NCI-H2107 (cell line): ENCODE measurements at places on chromosomes 2 and 18.

DNA sequence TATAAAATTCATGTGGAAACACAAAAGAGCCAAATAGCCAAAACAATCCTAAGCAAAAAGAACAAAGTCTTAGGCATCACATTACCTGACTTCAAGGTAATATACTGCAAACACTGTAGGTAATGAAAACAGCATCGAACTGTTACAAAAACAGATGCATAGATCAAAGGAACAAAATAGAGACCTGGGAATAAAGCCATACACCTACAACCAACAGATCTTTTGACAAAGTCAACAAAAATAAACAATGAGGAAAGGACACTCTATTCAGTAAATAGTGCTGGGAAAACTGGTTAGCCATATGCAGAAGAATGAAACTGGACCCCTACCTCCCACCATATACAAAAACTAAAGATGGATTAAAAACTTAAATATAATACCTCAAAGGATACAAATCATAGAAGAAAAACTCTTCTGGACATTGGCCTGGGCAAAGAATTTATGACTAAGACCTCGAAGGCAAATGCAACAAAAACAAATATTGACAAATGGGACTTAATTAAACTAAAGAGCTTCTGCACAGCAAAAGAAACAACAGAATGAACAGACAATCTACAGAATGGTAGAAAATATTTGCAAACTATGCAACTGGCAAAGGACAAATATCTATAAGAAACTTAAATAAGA lies 218.0 kb downstream of the PHLPP1 start:
- DNase-seq, result no peak

GRCh38 chr18:36595046-36595817 lies 233.6 kb downstream of the TPGS2 start:
- no peak for DNase-seq

DNA sequence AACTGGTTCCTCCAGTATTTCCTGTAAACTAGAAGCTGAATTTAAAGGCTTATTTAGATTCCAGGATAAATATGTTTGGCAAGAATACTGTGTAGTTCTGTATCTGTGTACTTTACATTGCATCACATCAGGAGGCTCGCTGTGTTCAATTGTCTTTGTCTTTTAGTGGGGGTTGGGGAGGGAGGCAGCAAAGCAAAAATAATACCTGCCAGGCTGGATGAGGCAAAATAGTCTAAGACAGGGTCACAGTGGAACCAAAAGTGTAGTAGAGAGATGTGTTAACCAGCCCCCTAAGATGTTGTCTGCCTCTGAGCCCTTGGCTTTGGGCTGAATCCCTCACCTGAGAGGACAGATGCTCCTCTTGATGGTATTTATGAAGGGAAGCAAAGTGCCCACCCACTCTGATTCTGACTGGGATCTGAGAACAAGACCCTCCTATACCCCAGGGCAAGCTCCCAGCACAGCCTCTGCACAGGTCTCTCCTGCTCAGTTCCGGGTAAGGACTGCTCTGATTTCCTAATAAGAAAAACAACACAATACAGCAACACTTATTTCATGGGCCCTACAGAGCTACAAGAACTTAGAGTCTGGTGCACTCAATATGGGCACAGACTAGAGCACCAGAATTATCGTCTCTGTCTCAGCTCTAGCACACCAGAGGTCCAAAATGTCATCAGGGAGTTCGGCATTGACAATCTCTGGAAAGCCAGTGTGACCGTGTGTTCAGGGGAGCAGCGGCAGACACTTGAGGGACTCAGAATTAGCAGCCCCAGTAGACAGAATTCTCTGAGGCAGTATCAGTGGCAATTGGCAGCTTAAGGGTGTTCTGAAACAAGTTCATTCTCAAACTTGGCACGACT lies 7.2 kb upstream of the AFTPH start:
- DNase-seq, result no peak

DNA sequence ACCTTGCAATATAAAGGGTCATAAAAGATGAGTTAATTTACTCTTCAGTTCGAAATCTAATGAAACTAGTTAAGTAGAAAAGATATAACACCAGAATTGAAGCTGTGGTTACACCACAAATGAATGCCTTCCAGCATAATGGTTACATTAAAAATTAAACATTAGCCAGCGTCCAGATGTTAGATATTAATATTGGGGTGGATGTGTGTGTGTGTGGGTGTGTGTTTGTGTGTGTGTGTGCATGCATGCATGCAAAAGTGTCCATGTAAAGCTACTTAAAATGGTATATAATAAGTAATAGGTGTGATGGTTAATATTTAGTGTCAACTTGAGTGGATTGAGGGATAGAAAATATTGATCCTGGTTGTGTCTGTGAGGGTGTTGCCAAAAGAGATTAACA lies 170.4 kb upstream of the FN1 start:
- DNase-seq, result no peak

DNA sequence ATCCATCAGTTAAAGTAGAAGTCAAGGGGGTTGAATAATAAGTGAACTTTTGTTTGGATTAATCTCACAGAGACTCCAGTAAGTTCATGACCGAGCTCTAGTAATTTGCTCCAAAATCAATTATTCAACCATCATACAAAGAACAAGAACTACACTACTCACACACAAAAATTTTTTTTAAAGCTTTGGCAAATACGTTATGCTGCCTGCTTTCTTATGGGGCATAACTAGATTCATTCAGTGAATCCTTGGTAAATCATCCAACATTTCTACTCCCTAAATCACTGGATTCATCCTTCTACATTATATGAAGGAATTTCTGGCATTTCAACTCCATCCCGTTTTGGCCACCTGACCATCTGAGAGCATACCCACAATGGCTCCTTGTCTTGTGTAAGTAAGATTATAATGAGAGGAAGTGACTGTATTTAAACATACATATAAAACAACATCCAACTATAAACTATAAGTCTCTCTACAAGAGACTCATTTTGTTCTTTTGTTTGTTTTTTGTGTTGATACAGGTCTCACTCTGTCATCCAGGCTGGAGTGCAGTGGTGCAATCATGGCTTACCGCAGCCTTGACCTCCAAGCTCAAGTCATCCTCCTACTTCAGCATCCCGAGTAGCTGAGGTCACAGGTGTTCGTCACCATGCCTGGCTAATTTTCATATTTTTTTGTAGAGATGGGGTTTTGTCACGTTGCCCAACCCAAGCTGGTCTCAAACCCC lies 144.2 kb upstream of the LRRTM4 start:
- DNase-seq, result no peak

GRCh38 chr2:212157012-212157411 lies 381.6 kb downstream of the ERBB4 start:
- no peak for DNase-seq

DNA sequence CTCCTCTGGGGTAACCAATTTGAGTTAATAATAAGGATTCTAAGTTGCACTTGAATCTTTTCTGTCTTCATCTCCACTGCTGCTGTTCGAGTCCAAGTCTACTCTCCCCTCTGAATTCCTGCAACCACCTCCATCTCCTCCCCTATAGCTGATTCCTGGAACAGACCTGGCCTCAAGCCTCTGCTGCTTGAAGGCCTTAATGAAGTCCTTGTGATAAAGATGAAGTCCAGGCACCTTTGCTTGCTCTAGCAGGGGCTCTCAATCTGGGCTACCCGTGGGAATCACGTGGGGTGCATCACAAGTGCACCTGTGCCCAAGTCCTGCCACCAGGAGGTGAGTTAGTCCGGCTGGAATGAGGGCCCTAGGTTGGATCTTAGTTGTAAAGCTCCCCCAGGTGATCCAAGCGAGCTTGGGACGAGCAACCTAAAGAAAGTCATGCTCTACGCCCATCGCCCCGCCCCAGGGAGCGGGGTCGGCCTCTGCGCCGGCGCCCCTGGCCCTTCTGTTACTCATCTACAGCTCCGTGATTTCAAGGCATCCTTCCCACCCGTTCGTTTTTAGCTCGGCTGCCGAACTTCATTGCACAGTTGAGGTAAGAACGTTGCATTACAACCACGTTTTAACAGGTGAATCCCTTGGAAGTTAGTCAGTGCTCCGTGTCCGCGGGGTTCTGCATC lies 905 bp upstream of the IAH1 start:
- DNase-seq, result no peak

DNA sequence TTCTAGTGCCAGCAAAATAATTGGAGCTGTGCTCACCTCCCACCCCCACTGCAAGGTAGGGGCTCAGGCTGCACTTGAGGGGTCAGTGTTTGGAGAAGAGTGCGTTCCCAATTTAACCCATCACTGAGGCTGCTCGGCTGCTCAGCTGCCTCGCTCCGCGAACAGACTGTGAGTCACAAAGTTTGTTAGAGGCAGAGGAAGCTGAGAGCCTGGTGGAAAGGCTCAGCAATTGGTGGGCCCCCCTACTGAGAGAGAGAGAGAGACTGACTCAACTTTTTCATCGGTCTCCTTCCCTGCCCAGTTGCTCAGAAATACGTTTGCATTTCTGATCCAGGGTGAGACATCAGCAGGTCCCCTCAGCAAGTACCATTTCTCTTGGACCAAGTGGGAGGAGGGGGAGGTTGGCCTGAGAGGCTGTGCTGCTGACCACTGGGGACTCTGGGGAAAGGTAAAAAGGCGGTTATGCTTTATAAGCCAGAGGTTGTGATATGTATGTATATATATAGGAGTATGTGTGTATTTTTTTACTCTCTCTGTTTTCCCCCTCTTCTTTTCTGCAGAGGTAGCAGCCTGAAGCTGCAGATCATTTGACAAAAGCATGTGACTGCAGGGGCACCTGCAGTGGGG lies 1.5 kb downstream of the EFR3B start:
- DNase-seq, result no peak

- no peak for DNase-seq
Observed at GRCh38 chr2:85733121-85733960, 20.4 kb upstream of the ATOH8 start.

DNA sequence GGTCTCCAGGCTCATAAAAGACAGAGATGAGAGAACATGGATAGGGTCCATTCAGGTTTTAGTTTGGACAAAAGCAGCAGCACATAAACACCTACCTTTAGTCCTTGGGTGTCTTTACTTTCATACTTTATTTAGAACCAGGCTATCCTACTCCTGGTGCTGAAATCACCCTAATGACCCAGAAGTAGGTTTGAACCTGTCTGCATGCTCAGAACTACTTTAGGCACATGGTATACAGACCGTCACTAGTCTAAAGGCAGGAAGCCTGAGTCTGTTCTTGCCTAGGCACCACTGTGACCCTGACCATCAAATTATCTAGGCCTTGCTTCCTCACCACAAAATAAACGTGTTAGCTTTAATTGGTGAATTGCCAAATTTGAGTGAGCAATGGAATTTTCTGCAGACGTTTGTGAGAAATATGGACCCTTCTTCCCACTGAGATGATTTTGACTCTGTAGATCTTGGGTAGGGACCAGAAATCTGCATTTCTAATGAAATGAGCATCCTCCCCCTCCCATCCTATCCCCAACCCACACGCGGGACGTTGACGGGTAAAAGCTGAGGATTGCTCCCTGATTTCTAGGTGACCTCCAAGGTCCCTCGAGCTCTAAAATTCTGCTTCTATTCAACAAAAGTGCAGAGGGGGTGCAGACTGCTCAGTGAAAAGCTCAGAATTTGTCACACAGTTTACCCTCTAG lies 75.1 kb downstream of the PLEKHM3 start:
- DNase-seq, result no peak

GRCh38 chr2:225398372-225398771 lies 1.1 kb upstream of the NYAP2 start:
- no peak for DNase-seq

GRCh38 chr2:119748135-119748534 lies 11.6 kb upstream of the PTPN4 start:
- DNase-seq, result no peak

- DNase-seq, result no peak
Observed at GRCh38 chr2:12325806-12326205, 390.9 kb upstream of the TRIB2 start.

DNA sequence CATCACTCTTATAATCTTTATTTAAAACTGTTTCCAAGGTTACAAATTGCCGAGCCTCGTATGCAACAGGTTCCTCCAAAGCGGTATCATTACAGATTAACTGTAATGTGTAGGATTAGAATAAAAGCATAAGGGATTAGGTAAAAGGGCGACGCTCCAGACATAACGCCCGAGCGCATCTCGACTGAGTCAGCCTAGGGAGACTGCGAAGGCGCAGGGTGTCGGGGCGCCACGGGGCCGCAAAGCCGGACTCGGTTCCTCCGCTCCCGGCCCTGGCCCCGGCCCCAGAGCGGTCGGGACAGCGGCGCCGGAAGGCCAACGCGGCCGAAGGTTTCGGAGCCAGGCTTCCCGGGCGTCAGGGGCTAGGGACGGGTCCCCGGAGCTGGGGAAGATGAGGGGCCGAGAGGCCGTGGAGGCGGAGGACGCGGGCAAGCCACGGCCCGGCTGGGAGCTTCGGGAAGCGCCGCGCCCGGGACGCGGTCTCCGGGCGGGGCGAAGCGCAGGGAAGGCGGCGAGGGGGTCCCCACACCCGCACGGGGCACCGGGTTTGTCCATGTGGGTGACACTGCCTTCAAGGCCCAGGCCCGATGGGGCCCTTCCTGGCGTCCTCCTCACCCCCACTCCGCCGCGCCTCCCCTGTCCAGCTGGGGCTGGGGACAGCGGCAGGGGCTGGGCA lies 12.9 kb upstream of the SIX3 start:
- DNase-seq, result no peak

DNA sequence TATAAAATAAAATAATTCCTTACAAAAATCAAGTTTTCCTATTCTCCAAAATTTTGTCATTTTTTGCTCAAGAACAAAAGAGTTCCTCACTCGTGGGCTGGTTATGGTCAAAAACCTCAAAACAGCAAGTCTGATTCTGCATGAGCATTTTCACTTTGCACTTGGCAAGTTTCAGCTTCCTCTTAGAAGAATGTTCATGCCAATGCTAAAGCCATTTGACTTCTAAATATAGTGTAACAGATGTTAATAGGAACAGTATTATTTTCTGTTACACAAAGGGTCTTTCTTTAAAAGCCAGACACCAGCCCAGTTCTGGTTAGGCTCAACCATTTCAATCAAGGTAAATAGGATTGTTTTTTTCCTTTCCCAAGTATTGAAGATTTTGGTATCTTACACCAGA lies 261.3 kb upstream of the CCDC68 start:
- no peak for DNase-seq

DNA sequence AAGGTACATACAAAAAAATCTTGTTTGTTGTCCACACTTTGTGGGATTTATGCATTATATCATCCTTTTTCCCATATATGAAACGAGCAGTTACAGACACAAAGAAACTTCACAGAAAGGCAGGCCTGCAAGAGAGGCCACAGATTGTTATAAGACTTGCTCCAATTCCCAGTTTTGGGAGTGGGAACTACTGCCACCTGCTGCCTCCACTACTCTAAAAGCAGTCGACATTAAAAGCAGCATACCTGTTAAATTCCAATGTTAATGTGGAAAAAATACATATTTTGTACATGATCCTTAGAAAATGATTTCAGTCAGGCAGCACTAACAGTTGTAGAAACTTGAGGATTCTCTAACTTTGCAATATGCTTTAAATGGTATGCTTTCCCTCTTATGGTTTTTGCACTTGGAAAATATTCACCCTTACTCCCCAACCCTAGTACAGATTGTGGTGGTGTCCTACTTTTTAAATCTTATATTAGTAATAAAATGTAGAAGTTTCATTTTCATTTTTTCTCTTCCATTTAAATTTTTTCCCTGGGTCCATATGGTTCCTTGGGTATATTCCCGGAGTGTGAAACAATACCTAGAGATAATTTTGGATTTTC lies 37.9 kb downstream of the SLC38A11 start:
- DNase-seq, result no peak

GRCh38 chr2:212228743-212229171 lies 309.8 kb downstream of the ERBB4 start:
- no peak for DNase-seq

- DNase-seq, result no peak
Observed at GRCh38 chr2:43399515-43400264, 173.3 kb upstream of the ZFP36L2 start.
